ENCODE measurements at places on chromosomes 1 and 21. TPM values are rescaled to one million over a fixed set of nuclear protein-coding genes. Genes with fewer than 3 reads are reported as not detected.

GRCh38 chr1:59429656-59430055, 132.8 kb downstream of the FGGY start:
- no peak for DNase-seq

GRCh38 chr1:6545276-6546112, 8.8 kb downstream of the NOL9 start:
- peak; percentile 35 for DNase-seq

- DNase-seq = no peak
These were observed 4.2 kb downstream of the ADCY10 start for GRCh38 chr1:167909691-167910180.

SEMA6C gene
- 0.40 TPM for total RNA-seq

GRCh38 chr21:41692185-41692565, 74.7 kb downstream of the RIPK4 start:
- no peak for DNase-seq

GRCh38 chr1:150186789-150187559, 37.3 kb downstream of the PLEKHO1 start:
- peak; percentile 57 for DNase-seq

DNA sequence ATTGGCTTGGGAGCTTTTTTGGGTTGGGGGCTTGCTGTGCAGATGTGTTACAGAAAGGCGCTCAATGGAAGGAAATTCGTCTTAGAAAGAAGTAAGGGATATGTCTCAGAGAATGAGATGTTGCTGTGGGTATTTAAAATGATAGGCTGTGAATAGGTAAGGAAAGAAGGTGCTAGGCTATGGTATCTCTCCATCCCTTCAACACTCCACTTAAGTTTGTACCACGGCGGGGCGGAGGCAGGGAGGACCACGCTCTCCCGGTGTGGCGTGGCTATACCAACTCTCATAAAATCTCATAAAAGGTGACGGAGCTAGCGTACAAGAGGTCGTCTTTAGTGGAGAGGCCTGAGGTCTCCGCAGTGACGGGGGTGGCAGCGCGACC, 305 bp upstream of the RPS6KC1 start:
- no peak for DNase-seq

RAB3B gene
- 2.2 TPM for total RNA-seq

GRCh38 chr1:220917101-220917500, 37.9 kb downstream of the HLX start:
- DNase-seq = no peak

RASSF5 gene
- 1.5 TPM for total RNA-seq

GRCh38 chr1:98660940-98661543, 479 bp upstream of the SNX7 start:
- DNase-seq = no peak

ADCY10 gene
- total RNA-seq = not detected

GRCh38 chr1:155003227-155003765, 694 bp downstream of the ZBTB7B start:
- peak; percentile 54 for DNase-seq

- DNase-seq = peak; percentile 81
These were observed 67.3 kb upstream of the BCL10 start for GRCh38 chr1:85343612-85344255.

SELL gene
- 7.3 TPM for total RNA-seq

- DNase-seq = no peak
These were observed 91.1 kb downstream of the NPHP4 start for GRCh38 chr1:5901150-5901549.

CYB5RL gene
- 8.9 TPM for total RNA-seq

GRCh38 chr1:40357625-40358024, 15.9 kb upstream of the SMAP2 start:
- no peak for DNase-seq

NCAM2 gene
- total RNA-seq = 2.6 TPM

HEYL gene
- not detected for total RNA-seq

DNA sequence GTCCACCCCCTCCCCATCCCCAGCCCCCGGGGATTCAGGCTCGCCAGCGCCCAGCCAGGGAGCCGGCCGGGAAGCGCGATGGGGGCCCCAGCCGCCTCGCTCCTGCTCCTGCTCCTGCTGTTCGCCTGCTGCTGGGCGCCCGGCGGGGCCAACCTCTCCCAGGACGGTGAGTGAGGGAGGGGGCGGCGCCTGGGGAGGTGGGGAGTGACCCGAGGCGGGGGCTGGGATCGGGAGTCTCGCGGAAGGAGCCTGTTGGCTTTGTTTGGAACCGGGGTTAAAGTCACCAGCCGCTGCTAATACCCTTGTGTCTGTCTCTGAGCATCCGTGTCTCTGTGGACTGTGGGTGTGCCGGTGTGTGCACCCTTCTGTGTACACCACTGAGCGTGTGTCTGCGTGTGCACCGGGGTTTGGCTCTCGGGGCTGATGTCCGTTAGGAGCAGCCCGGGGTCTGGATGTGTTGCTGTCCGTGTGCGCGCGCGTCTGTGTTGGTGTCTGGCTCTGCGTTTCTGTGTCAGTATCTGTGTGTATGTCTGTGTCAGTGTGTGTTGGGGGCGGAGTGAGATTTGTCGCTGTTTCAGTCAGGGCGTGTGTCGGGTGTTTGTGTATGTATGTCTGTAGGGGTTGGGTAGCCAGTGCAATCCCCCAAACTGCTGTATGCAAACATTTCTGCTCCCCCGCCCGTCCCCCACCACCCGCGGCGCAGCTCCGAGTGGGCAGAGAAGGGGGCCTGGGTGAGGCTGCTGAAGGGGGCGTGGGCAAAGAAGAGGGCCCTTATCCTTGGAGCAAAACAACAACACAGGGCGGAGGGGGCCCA, 480 bp downstream of the CADM3 start:
- peak; percentile 57 for DNase-seq

DNA sequence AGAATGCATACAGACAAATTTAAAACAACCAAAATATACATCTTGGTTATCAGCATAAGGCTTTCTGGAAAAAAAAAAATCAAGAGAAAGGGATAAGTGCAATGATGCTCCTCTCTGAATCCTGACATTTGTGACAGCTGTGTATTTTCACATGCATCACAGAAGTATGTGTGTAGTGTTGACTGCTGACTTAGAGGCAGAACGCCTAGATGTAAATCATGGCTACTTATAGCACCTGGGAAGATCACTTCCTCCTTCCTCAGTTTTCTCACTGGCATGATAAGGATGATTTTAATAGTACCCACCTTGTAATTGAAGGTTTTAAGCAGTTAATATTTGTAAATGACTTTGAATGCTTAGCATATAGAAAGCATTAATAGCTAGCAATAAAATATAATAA, 112.5 kb downstream of the MRPL39 start:
- no peak for DNase-seq

- no peak for DNase-seq
These were observed 18.7 kb downstream of the FAAP20 start for GRCh38 chr1:2175681-2176454.

UBL4B gene
- not detected for total RNA-seq

- no peak for DNase-seq
These were observed 739 bp upstream of the IFI6 start for GRCh38 chr1:27672750-27673112.

GREM2 gene
- total RNA-seq = not detected

GRCh38 chr21:32861866-32862265, 90.3 kb upstream of the PAXBP1 start:
- no peak for DNase-seq

GRCh38 chr1:983798-984475, 2.0 kb upstream of the PERM1 start:
- DNase-seq = peak; percentile 54

GRCh38 chr1:85867189-85867588, 159.0 kb upstream of the ZNHIT6 start:
- DNase-seq = no peak

GRCh38 chr1:107547363-107548155, 406.7 kb downstream of the NTNG1 start:
- DNase-seq = no peak

- no peak for DNase-seq
These were observed 17.6 kb downstream of the RABIF start for GRCh38 chr1:202871367-202871766.

DNA sequence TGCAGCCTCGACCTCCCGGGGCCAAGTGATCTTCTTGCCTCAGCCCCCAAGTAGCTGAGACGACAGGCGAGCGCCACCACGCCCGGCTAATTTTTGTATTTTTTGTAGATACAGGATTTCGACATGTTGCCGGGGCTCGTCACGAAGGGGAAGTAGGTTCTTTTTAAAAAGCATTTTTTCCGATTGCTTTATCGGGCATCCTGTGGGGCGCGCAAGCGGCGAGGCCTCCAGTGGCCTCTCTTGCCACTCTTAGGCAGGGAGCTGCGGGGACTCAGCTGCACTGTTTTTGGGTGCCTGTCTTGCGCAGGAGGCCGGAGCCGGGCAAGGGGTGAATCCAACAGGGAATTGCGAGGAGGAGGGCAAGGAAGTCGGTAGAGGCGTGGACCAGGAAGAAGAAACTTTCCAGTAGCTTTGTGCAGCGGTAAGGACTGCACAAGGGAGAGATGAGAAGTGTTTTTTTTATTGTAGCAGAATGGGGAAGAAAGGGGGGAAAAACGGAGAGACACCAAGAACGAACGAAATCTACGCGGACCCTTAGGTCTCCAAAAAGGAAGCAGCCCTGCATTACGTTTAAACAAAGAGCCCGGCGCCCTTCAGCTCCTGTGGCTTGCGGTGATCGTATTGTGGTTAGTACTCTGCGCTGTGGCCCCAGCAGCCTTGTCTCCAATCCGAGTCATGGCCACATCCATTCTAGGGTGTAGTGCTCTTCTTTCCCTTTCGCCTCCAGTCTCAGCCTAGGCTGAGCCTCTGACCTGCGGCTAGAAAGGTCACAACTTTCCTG, 164.8 kb downstream of the PPIAL4G start:
- DNase-seq = no peak

DNA sequence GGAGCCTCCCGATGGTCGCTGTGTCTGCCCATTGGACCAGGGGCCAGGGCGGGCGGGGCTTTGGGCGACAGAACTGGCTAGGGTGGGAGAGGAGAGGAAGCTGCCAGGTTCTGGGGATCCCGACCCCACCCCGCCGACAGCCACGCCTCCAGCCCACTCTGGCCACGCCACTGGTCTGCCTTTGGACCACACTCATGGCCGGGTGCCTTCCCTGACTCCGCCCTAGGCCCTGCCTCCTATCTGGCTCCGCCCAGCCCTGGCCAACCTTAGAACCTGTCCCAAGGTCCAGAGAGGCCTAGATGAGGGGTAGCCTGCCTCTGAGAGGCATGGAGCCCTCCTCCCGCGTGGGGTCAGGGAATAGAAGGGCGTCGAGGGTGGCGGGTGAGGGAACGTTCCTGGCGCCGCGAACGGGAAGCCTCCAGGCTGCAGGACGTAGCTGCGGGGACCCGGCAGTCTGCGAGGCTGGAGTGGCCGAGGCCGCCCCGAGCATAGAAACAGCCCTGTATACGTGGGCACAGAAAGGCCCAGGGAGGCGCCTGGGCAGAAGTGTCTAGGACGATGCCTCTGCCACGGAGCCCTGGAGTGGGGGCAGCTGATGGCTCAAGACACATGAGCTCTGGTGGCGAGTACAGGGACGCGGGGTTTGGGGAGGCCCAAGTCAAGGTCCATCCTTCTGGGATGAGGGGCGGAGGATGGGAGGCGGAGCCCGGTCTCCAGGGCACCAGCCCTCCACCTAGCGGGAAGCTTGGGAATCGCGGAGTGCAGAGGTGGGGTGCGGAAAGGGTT, 11.5 kb upstream of the COL16A1 start:
- DNase-seq = peak; percentile 95

TSSK3 gene
- total RNA-seq = 1.9 TPM

GRCh38 chr1:218990019-218990418, 183.7 kb upstream of the LYPLAL1 start:
- DNase-seq = no peak

GRCh38 chr21:28758042-28758882, 234.4 kb downstream of the LTN1 start:
- no peak for DNase-seq

KRTAP13-2 gene
- total RNA-seq = not detected

GRCh38 chr1:236288620-236288976, 6.8 kb upstream of the ERO1B start:
- no peak for DNase-seq

KIAA0040 gene
- 4.7 TPM for total RNA-seq

DNA sequence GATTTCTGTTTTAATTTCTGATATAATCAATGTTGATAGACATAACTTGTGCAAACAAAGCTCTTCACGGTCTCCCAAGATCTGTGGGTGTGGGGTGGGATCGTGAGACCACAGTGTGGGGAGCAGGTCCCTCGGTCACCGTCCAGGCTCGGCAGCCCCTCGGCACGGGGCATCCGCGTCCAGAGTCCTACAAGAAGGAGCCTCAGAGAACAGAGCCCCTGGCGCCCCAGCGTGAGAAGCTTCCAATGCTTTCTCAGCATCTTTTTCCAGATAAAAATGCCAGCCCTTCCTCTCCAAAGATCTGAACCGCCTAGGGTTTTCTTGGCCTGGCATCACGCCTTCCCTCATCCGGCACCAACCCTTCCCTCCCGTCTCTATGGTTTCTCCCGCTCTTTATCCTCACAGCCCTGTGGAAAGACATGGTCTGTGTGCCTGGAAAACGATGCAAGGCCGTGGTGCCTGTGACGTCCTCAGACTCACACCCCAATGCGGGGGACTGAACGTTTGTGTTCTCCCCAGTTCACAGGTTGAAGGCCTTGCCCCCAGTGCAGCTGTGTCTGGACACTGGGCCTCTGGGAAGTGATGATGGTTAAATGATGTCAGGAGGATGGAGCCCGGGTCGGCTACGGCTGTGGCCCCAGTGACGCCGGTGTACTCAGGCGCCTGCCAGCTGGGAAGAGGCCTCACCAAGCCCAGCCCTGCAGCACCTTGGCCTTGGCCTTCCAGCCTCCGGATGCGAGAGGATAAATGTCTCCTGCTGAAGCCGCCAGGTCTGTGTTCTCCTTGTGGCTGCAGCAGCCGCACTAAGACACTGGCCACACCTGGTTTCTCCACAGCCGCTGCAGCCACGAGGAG, 45.9 kb upstream of the COL6A2 start:
- DNase-seq = no peak

Measured in Daoy (cell line).